ENCODE measurements at places on chromosomes 16 and 17. TPM values are rescaled to one million over a fixed set of nuclear protein-coding genes. Genes with fewer than 3 reads are reported as not detected.

GRCh38 chr17:18224387-18225120 lies 881 bp upstream of the LLGL1 start:
- no peak for DNase-seq

GRCh38 chr17:2939714-2940351 lies 123.6 kb downstream of the OR1D5 start:
- DNase-seq, result no peak

DNA sequence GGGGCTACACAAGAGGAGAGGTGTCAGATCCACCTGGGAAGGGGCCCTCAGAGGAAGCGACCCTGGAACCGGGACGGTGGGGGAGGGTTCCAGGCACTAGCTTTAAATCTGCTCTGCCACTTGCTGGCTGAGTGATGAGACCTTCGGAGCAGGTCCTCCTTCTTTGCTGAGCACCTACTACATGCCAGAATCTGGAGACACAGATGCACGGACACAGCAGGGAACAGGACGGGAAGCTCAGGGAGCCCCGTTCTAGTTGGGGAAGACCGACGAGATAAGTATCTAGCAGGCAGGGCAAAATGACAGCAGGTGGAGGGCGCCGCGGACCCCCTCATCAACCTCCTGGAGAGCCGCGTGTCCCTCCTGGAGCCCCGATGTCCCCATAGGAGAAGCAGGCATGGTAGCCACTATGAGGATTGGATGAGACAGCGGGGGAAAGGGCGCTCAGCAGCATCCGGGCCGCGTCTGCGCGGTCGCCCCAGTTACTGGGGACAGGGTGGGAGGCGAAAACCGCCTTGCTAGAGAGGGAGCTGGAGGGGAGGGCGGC lies 27.2 kb downstream of the SBK1 start:
- no peak for DNase-seq

DNA sequence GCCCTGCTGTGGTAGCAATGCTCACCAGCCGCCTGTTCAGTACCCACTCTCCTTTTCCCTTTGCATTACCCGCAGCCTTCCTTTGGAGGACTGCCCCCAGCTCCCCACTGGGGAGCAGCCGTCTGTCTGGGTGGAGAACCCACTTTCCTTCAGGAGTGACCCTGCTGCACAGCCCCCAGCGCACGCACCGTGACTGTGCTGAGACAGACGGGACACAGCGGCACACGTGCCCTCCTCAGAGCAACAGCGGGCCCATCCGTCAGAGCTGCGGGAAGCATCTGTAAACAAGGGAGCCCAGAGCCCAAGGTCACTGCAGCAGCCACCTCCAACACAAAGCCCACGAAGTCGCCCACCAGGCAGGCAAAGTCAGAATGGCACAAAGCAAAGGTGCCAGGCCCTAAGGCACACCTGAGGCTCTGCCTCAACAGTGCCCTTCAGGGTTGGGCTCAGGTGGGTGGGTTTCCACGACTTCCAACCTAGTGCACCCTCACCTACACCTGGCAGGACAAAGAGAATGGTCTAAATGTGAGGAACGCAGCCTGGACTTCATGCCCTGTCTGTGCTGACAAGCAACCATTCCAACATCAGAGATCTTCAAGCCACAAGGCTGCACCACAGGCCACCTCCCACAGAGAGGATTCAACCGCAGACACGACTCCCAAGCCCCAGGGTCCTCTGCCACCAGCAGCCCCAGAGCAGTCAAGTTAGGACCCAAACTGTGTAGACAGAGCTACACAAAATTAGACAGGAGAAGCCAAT lies 9.9 kb downstream of the AXIN1 start:
- no peak for DNase-seq

PIPOX gene
- 1.7 TPM for total RNA-seq

DNA sequence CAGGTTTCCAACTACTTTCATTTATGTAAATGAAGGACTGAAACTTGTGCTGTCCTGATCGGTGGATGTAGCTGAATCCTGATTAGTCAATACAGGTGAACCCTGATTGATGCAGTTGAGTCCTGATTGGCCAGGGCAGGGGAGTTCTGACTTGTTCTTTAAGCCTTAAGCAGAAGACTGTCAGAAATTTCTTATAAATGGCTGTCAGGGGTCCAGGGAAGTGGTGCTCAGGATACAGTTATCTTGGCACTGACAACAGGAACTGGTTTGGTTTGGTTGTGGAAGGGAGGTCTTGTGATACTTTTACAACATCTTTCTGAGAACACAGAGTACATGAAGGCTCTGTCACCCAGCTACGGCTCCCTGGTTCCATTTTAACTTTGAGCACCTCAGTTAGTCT lies 132.1 kb downstream of the KCNJ12 start:
- DNase-seq, result no peak

DNA sequence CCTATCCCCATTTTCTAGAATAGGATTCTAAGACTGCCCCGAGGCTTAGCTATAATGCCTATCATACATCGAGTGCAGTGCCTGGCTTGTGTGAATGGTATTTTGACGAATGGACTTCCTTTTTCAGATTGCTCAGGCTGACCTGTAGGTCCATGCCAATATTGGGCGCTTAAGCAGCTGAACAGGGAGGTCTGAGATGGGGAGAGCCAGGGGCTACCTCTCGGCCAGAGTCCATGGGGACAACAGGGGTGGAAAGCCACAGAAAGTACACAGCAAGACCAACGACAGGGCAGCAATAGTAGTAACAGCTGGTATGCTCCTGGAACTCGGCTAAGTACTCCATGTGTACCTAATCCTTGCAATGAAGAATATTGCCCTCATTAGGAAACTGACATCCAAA lies 91.7 kb upstream of the WSCD1 start:
- DNase-seq, result no peak

- no peak for DNase-seq
Measured at GRCh38 chr16:12818326-12818725, 14.6 kb upstream of the CPPED1 start.

DNA sequence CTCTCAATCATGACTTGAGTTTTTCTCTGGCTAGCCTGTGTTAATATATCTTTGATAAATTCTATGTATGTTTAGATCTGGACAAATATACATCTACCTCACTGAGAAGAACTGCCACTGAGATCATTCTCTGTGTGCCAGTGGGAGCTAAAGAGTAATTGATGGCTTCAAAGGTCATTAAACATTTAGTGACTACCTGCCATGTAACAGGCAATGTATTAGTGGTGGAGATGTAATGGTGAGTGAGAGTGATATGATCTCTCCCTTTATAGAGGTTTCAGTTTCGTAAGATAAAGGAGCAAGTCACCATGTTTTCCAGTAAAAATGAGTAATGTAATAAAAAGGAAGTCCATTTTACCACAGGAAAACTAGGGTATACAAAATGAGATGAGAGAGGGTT lies 235.8 kb upstream of the CDH8 start:
- DNase-seq, result no peak

All from vagina (tissue), 2 donors.